ENCODE measurements at places on chromosomes 16 and 17. TPM values are rescaled to one million over a fixed set of nuclear protein-coding genes. Genes with fewer than 3 reads are reported as not detected.

DNA sequence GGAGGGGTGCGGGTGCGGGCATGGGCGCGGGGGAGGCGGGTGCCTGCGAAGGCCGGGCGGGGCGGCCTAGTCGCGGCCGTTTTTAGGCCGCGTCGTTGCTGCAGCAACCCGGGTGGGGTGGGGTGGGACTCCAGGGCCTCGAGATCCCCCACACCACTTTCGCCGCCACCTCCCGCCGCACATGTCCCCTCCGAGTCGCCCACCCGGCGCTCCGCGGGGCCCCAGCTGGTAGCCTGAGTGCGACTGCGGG lies 11.3 kb downstream of the TBX2 start:
- H3K27me3 ChIP-seq, result peaks cover 57% of the 10 kb centered on the region
- peaks cover 12% of the 10 kb centered on the region for H3K4me1 ChIP-seq
- DNase-seq, result no peak
- no peak overlapping the region for H3K27ac ChIP-seq

DNA sequence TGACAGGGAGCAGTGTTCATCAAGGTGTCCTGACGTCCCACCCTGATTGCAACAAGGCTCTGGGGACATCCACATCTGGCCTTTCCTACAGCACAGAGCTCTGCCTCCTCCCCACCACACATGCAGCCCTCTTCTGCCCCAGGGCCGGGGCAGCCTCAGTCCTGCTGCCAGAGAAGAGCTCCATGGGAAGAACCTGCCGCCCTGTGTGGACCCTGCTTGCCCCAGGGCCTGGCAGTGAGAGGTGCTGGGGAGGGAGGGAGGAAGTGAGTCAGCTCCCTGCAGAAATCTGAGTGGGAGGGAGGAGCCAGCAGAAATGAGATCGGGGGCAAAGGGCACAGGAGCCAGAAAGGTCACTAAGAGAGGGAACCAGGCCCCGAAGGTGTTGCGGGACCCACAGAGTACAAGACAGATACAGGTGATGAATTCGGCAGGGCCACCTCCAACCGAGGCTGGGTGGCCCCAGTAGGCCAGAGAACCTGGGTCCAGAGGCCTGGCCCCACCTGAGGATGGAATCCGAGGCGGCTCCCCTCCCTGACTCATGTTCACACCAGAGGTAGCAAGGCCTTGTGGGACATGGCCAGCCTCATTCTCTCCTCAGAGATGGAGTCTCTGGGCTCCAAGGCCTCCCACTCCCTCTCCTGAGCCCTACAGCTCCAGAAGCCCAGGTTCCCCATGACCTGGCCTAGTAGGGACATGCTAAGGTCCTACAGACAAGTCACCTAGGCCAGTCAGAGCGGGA lies 24.8 kb downstream of the MYO18A start:
- DNase-seq, result peak; percentile 75
- H3K27ac ChIP-seq, result peak overlapping the region; percentile 82
- H3K4me3 ChIP-seq, result peak overlapping the region; percentile 63
- H3K4me1 ChIP-seq, result peaks cover 21% of the 10 kb centered on the region
- H3K36me3 ChIP-seq, result no peaks in the 10 kb centered on the region

DNA sequence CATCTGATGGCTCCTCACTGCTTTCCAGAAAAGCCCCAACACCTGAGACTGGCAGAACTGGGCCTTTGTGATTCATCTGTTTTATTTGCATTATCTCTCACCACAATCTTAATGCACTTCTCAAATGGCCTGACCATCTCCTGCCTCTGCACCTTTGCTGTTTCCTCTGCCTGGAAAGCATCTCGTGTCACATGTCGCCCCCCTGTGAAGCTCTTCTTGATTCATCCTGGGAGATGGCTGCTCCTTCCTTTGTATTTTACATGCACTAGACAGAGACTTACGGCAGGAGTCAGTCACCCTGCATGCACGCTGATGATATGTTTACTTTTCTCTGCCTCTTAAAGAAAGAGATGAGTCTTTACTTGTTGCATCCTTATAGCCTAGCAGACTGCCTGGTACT lies 30.0 kb downstream of the HNF1B start:
- H3K4me3 ChIP-seq, result no peak overlapping the region
- peaks cover 2% of the 10 kb centered on the region for H3K36me3 ChIP-seq
- peaks cover 14% of the 10 kb centered on the region for H3K4me1 ChIP-seq
- H3K27ac ChIP-seq, result no peak overlapping the region

- H3K4me3 ChIP-seq, result no peak overlapping the region
- no peak overlapping the region for H3K27ac ChIP-seq
- H3K36me3 ChIP-seq, result no peaks in the 10 kb centered on the region
- H3K27me3 ChIP-seq, result peaks cover 12% of the 10 kb centered on the region
- DNase-seq, result no peak
- no peaks in the 10 kb centered on the region for H3K4me1 ChIP-seq
Measured at GRCh38 chr16:86893506-86893905, 315.2 kb downstream of the FOXL1 start.

KSR1 gene
- 62.5 TPM for total RNA-seq

PERCC1 gene
- 0.25 TPM for total RNA-seq

PIK3R5 gene
- 32.6 TPM for total RNA-seq

SIRT7 gene
- total RNA-seq, result 30.1 TPM

GRAP gene
- 14.8 TPM for total RNA-seq

Data from activated naive CD8-positive, alpha-beta T cell treated with anti-CD3 and anti-CD28 coated beads for 36 hours (primary cell).